Thyroid gland (tissue), 4 donors: ENCODE measurements at places on chromosomes 16 and 17.

- DNase-seq, result peak; percentile 78
Observed at GRCh38 chr17:78351449-78352006, 8.3 kb downstream of the SOCS3 start.

DNA sequence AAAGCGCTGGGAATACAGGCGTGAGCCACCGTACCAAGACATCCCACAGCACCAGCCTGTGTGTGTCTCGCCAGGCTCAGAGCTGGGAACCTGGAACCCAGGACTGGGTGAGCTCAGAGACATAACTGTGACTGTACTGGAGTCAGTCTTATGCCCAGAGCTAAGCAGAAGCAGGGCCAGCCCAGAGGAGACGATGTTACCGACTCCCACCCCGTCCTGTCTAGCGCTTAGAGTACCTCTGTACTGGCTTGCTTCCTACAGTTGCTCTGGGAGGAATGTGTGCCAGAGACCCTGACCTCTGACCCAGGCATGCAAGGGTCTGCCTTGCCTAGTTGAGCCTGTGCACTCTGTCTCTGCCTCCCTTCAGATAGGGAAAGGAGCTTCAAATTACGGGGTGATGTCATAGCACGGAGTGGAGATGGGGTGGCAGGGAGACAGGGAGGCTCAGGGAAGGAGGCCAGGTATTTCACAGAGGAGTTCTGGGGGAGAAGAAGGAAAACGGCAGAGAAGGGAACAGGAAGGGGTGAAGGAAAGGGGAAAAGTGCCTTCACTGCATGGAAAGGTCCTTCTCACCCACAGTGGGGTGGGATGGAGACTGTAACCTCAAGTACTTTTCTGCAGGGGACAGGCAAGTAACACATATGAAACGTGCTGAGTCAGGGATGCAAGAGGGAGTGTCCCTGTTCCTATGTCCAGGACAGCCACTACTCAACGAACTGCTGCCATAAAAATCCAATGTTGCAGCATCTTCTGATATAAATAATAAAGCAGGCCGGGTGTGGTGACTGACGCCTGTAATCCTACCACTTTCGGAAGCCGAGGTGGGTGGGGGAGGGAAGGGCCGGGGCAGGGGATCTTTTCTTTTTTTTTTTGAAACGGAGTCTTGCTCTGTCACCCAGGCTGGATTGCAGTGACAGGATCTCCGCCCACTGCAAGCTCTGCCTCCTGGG lies 5.8 kb upstream of the ARMC5 start:
- DNase-seq, result peak; percentile 59

GRCh38 chr16:83248735-83249463 lies 558.9 kb upstream of the HSBP1 start:
- DNase-seq, result no peak

DNA sequence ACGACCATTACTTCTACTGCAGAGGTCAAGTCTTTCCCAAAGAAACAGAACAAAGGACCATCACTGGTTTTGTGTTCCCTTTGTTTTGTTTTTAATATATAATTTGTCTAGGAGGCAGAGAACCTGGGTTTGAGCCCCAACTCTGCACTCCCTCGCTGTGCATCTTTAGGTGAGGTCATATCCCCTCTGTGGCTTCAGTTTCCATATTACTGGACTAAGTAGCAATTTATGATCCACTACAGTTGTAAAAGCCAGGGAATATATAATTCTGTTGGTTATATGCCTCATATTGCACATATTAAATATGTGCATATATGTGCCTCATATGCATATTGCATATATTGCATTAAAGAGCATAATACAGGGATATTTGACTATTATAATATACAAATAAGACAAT lies 392.0 kb downstream of the GRIN2A start:
- DNase-seq, result no peak

DNA sequence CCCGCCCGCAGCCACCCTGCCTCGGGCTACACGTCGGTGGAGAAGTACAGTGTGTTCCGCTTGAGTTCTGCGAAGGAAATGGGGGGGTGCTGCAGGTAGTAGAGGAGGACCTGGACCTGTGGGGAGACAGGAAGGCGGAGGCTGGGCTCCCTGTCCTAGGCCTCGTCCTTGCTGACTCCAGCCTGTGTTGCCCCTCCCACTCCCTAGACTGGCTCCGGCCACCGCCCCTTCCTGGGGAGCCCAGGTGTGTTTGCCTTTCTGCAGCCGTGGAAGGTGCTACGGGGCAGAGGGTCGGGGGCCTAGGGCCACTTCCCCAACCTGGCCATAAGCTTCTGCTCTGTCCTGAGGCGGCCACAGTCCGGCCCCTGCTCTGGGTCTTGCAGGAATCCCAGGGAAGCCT lies 9.1 kb downstream of the TIMM22 start:
- DNase-seq, result peak; percentile 76

GRCh38 chr17:50111673-50112655 lies 16.8 kb downstream of the PDK2 start:
- DNase-seq, result peak; percentile 30

- DNase-seq, result no peak
Observed at GRCh38 chr16:3388325-3388724, 12.5 kb downstream of the ZSCAN32 start.
